DND-41 (cell line): ENCODE measurements at places on chromosomes 2 and 18.

DNA sequence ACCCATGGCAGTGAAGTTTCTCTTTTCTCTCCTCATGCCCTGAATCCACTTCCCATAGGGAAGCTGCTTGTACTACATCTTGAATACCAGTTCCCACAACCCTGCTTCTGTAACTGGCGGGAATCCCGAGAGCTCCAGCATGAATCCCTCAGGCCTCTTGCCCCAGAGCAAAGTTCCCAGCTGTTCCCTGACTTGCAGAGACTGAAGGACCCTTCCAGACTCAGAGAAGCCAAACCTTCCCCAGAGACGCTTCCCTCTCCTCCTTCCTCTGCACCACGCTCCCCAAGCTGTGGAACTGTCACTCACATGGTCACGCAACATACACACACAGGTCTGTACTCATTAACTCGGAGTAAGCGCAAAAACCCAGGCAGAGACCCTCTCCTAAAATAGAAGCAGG is 26.4 kb downstream of the TRAPPC12 start:
- DNase-seq: no peak

DNA sequence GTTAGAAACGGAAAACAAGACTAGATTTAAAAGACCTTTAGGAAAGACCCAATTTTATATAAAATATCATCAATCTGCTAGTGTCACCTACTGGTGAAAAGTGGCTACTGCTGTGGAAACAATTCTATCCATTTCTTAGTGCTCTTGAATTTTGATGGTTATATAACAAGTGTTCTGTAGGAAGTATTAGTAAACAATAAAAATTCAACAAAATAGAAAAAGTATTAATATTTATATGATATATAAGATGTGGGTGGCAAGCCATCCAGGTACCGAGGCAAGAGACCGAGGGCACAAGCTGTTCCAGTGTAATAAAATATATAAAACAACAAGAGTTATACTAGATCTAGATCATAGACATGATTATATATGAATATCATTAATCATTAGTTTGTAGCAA is 6.2 kb upstream of the TMEM87B start:
- peak; percentile 34 for DNase-seq

DNA sequence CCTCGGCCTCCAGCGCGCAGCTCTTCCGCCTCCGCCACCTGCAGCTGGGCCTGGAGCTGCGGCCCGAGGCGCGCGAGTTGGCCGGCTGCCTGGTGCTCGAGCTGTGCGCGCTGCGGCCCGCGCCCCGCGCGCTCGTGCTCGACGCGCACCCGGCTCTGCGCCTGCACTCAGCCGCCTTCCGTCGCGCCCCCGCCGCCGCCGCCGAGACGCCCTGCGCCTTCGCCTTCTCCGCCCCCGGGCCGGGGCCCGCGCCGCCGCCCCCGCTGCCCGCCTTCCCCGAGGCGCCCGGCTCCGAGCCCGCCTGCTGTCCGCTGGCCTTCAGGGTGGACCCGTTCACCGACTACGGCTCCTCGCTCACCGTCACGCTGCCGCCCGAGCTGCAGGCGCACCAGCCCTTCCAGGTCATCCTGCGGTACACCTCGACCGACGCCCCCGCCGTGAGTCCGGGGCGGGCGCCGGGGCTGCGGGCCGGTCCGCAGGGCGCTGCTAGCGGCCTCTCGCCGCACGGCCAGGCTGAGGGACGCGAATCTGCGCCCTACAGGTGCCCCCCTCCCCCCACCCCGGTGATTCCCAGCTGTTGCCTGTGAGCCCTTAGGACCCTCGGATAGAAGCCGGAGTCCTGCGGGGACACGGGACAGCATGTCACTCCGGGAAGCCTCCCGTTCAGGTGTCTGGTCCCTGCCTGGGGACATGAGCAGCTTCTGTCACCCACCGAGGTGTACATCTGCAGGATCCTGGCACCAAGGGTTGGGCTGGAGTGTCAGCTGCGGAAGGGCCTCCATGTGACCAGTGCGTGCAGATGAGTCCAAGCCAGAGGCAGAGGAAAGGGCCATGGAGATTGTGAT is 616 bp downstream of the RNPEPL1 start:
- peak; percentile 69 for DNase-seq

- DNase-seq: no peak
These were observed 598.6 kb downstream of the SLC4A3 start for GRCh38 chr2:220226076-220226475.

GRCh38 chr2:231926180-231926741 is at the start of gene NPPC:
Gene NPPC (minus strand): TSS chr2:231926396. CDS start chr2:231926249, 147 bp downstream.
- peak; percentile 81 for DNase-seq

GRCh38 chr2:64942693-64943092 is 46.5 kb upstream of the SLC1A4 start:
- DNase-seq: no peak

- no peak for DNase-seq
These were observed 5.9 kb upstream of the ZAP70 start for GRCh38 chr2:97707362-97708047.

- no peak for DNase-seq
These were observed 75.8 kb downstream of the PTRHD1 start for GRCh38 chr2:24717263-24717951.
